ENCODE measurements at places on chromosomes 3 and 15.

- peak; percentile 23 for DNase-seq
Observed at GRCh38 chr3:129162729-129163579, 2.1 kb upstream of the ISY1 start.

DNA sequence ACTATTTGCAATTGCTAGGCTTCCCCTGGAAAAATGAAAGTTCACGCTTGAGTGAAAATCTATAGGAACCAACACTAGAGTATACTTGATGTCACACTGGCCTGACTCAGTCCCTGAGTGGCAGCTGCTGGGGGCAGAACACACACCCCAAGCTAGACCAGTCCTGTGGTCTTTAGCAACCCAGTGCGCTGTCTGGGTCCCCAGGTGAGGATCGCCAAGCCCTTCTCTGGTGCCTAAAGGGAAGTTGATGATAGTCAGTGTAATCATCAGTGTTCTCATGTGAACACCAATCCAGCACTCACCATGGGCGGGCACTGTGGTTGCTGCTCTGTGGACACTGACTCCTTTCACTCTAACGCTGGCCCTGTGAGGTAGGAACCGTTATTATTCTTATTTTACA is 11.2 kb downstream of the ALDH1A3 start:
- DNase-seq: no peak

- no peak for DNase-seq
Observed at GRCh38 chr3:141921316-141921715, 44.9 kb downstream of the ATP1B3 start.

- DNase-seq: no peak
Observed at GRCh38 chr3:175456466-175456865, 597.3 kb downstream of the NAALADL2 start.

DNA sequence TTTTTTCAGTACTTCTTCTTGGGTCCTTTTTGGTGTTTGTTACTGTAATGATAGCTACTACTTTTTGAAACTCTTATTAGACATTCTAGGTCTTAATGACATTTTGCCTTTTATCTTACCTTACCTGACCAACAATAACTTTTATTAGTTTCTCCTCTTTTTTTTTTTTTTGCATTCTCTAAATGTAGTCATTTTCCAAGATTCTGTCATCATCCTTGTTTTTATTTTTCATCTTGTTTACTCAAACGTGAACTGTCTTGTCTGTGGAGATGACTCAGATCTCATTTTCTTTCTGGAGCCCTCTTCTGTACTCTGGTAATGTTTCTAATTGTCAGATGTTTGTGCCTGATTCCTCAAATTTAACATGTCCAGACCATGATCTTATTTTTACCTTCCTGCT is 2.9 kb downstream of the ABHD5 start:
- DNase-seq: no peak

- no peak for DNase-seq
Observed at GRCh38 chr3:14418296-14419250, 16.2 kb downstream of the SLC6A6 start.

- DNase-seq: no peak
Observed at GRCh38 chr3:43268636-43269035, 17.7 kb upstream of the SNRK start.

- DNase-seq: peak; percentile 8
Observed at GRCh38 chr3:10957976-10958749, 34.4 kb upstream of the SLC6A1 start.

DNA sequence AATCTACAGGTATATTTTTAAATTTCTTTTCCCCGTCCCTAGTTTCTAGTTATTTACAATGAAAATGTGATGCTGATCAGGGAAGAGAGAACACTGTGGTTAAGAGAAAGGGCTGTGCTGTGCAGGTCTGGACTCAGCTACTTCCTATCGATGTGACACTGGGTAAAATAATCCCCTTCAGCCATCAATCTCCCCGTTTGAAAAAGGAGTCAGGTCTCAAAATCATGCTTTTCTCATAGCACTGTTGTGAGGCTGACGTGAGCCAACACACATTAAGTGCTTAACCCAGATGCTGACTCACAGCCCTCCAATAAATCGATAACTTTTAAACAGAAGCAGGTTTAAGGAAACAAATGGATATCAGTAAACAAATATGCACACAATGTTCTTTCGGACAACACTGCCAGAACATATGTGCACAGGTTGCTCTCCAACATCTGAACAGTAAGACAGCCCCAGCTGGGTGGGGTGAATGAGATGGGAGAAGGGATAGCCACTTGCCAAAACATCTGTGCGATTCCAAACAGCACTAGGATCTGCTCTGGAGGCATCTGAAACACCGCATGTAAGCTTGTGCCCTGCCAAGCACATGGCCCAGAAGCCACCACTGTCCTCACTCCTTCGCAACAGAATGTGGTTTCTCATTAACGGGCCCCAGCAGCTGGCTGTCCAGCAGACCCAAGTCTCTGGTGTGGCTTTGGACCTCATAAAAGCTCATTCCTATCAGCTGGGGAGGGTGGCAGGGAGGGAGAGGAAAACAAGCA is 143.2 kb upstream of the PRICKLE2 start:
- no peak for DNase-seq

GRCh38 chr15:68228971-68229385 is 550 bp downstream of the CLN6 start:
- no peak for DNase-seq

- peak; percentile 29 for DNase-seq
Observed at GRCh38 chr3:42979044-42979972, at the start of gene GASK1A. Gene GASK1A (plus strand): TSS chr3:42979311. CDS start chr3:42979643, 332 bp downstream.

- DNase-seq: no peak
Observed at GRCh38 chr3:16398648-16399047, 114.9 kb downstream of the RFTN1 start.

DNA sequence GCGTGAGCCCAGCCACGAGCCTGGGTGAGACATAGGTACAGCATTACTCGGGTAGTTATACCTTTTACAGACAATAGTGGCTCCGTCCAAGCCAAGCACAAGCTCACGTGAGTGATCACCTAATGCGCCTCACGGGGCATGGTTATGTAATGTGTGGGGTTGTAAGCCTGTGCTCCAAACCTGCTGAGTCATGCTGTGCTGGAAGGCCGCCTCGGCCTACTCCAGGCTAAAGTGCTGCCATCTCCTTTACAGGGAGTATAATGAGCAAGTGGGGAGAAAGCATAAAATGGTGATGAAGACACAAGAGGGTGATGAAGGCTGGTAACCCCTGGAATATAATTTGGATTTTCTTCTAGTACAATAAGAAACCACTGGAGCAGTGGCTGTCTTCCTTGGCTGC is 175.8 kb upstream of the STT3B start:
- no peak for DNase-seq

GRCh38 chr3:21995079-21995607 is 244.1 kb upstream of the ZNF385D start:
- no peak for DNase-seq

DNA sequence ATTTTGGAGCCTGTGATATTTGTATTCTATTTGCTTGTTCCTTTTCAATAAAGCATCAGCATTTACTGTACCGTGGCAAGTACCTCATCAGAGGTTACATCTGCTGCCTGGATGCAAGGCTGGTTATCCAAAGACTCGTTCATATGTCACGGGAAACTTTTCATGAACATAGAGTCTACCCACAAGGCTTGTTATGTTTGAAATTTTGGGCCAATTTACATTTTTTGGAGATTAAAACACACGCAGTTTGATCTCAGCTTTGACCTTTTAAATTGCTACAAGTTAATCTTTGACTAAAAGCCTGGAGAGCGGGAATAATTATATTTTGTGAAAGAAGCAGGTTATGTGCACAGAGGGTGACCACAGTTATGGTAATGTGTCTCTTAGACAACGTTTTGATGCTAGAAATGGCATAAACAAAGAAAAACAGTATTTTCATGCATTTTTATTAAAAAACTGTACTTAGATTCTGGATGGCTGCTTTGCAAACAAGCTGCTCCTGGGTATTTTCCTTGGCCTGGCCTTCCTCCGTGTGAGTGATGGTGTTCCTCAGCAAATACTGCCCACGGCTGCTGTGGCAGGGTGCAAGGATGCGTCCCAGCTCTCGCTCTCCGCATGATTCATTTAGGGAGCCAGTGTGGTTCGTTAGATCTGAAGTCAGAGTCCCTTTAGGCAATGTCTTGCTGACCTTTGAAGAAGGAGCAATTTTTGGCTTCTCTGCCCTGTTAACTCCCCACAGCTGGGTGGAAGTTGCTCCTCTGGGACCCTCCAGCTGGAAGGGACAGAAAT is 27.1 kb downstream of the CHST2 start:
- DNase-seq: no peak

DNA sequence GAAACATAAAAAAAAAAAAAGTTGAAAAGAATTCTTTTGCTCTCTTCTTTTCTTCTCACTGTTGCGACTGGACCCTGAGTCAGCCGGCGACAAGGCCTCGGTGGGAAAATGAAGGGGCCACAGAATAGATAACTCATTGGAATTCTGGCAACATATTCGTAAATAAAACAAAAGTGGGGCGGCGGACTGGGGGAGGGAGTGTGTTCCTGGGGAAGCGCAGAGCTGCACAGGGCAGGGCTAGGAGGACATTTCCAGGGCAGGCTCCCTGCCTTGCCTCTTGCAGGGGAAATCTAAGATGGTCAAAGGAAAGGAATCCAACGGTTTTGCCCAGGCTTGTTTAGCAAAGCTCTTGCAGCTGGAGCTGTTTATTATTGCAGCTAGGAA is 1042.8 kb upstream of the NR2F2 start:
- no peak for DNase-seq

GRCh38 chr15:76313731-76314130 is 2.5 kb upstream of the ETFA start:
- no peak for DNase-seq

DNA sequence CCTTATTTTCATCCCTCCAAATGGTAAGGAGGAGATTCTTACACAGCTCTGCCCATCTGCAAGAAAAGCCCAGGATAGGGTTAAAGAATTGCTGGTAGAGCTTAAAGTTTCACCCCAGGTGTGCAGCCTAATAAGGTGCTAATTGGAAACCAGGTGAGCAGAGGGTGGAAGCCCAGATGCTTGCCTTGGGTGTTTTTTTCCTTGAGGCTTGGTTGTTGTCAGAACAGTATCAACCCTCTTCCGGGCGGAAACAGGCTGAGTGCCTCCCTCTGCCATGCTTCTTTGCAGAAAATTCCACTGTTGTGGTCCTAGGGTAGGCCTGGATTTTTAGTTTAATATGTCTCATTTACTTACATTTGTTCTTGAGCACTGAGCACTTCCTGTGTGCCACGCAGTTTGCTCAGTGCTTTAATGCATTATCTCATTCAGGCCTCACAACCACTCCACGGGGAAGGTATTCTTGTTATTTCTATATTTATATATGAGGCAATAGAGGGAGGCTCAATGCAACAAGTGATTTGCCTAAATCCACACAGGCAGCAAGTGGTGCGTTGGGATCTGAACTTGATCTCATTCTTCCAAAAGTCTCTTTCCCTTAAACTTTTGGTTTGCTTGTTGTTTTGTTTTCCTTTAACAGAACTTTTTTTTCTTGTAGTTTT is 115.0 kb upstream of the LRIG1 start:
- no peak for DNase-seq

DNA sequence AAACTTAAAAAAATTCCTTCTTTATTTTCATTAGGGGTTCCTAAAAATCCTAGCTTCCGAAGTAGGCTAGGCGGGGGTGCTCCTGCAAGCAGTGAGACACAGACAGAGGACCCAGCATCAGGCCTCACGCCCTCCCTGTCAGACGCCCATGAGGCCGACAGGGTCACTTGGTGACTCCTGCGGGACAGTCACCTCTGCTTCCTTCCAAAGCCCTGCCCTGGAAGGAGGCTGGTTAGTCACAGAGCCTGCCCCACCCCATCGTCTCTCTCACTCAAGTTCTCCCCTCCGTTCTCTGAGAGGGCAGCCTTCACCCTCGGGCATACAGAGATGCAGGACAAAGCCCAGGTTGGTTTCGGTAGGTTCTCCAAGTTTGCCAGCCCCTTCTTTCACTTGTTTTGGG is 38.6 kb downstream of the EHD4 start:
- no peak for DNase-seq

DNA sequence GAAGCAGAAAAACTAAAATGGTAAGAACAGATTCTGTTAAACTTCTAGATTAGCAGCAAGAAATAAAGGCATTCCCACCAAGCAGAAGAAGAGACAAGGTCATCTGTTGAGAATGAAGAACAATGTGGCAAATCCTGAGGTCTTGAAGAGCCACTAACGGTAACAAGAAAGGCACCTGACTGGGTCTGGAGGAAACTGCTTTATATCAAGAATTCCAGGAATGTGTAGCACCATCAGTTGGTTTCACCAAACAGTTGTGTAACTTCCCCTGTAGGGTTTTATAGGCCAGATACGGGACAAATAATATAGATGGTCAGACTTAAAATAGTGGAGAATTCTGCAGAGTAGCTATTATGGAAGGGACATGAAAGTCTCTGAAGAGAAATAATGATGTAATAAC is 57.3 kb downstream of the ACAP2 start:
- no peak for DNase-seq

DNA sequence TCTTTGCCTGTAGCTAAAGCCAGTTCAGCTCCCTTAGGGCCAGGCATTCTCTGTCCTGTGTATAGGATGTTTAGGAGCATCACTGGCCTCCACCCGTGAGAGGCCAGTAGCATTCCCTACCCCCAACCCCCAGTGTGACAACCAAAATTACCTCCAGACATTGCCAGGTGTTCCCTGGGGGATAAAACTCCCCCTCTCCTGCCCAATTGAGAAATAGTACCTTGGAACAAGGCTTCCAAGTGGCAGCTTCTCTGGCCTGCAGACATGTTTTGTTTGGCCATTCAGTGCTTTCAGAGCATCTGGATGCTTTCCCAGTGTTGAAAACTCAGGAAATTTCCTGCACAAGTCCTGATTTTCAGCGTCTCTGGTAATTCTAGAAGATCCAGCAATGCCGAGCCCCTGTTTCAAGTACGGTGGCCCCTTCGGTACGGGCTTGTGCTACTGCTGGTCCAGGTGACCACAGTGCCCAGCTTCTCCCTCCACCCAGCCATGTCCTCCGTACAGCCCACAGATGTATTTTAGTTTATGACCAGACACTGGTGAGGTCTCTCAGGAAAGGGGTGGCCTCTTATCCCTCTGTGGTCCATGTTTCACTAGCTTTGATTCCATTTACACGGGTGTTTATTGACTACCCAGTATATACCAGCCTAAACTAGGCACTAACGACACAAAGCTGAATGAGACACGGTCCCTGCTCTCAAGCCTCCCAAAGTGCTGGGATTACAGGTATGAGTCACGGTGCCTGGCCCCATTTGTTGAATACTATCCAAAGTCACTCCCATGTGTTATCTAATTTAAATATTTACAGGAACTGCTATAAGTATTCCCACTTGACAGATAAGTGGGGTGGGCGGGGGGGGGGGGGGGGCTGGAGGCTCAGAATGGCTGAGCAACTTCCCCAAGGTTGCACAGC is 125.4 kb upstream of the RAD18 start:
- DNase-seq: peak; percentile 69

GRCh38 chr3:98977520-98977919 is 76.0 kb upstream of the DCBLD2 start:
- DNase-seq: no peak

GRCh38 chr3:123026565-123027291 is 835 bp downstream of the SEMA5B start:
- no peak for DNase-seq

DNA sequence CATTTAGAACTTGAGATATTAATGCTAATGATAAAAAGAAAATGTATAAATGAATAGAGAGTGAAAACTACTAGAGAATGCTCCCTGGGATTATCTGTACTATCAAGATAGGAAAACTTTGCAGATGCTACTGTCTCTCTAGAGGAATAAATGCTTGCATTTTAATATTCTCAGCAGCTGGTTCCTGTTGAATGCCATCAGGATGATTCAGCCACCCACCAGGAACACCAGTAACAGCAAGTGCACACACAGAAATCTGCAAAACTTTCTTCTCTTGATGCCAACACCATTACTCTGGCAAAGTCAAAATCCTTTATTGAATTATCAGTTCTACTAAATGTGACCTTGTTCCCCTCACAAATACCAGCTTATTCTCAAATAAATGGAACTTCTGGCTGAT is 148.4 kb downstream of the TIGIT start:
- no peak for DNase-seq

- no peak for DNase-seq
Observed at GRCh38 chr3:158140396-158140795, 30.5 kb downstream of the RSRC1 start.

All from G401 (cell line).